CD8-positive, alpha-beta memory T cell (primary cell): ENCODE measurements at places on chromosomes 5 and 9. TPM values are rescaled to one million over a fixed set of nuclear protein-coding genes. Genes with fewer than 3 reads are reported as not detected.

The LCN6 gene
- not detected for total RNA-seq

DNA sequence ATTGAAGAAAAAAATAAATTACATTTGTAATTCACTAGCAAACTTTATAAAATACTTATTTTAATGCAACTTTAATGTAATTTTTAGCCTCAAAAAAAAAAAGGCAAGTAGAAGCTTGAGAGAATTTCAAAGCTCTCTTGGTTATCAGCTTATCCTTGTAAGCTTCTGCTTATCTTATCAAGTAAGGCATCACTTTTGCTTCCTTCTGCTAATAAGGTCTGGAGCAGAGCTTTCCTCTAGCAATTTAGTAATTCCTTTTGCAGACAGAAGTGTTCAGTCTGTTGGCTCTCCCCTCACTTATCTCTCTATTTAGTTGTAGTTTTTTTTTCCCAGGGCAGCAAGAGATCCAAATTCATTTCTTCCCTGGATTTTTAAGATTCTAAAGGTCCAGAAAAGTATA lies 525.0 kb downstream of the ISL1 start:
- DNase-seq = no peak

The PGM5 gene
- total RNA-seq = not detected

The BHMT2 gene
- total RNA-seq = not detected

- DNase-seq = no peak
Observed at GRCh38 chr9:79028101-79028500, 543.7 kb upstream of the TLE4 start.

GRCh38 chr5:113250341-113250953 lies 184.3 kb downstream of the TSSK1B start:
- DNase-seq = no peak

DNA sequence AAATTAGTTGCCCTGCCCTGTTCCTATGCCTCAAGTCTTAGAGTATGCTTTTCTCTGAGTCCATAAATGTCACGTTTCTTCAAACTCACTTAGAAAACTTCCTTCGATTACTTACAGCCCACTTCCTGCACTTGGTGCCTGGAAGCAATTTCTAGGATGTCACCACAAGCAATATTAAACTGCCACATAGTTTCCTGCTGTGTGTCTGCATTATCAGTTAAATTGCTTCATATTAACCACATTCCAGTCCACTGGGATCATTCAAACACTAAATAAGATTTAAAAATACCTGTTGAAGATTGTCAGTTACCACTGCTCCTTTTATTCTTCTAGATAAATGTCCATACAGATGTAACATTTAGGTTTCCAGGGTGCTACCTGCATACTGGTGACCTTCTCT lies 4.1 kb downstream of the DENND1A start:
- DNase-seq = no peak

The ADAMTSL1 gene
- not detected for total RNA-seq

The PPIC gene
- not detected for total RNA-seq

DNA sequence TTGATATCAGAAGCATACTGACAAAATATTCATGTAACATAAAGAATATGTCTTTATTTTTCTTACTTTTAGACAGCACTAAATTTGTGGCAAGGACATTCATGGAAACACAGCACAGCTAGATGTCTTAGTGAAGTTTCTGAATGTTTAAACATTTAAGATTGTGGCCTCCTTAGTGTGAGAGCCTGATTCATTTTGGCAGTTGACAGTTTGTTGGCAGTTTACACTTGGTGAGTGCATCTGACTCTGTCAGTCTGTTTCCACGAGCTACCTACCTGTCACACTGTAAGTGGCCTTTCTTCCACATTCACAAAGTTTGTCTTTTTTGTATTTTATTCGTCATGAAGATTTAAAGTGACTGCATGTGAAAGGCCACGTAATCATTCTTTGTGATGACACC lies 436.8 kb downstream of the TUSC1 start:
- no peak for DNase-seq

The MLLT3 gene
- 36.8 TPM for total RNA-seq

The NUTM2F gene
- total RNA-seq = not detected

The PLPP6 gene
- total RNA-seq = 6.3 TPM

DNA sequence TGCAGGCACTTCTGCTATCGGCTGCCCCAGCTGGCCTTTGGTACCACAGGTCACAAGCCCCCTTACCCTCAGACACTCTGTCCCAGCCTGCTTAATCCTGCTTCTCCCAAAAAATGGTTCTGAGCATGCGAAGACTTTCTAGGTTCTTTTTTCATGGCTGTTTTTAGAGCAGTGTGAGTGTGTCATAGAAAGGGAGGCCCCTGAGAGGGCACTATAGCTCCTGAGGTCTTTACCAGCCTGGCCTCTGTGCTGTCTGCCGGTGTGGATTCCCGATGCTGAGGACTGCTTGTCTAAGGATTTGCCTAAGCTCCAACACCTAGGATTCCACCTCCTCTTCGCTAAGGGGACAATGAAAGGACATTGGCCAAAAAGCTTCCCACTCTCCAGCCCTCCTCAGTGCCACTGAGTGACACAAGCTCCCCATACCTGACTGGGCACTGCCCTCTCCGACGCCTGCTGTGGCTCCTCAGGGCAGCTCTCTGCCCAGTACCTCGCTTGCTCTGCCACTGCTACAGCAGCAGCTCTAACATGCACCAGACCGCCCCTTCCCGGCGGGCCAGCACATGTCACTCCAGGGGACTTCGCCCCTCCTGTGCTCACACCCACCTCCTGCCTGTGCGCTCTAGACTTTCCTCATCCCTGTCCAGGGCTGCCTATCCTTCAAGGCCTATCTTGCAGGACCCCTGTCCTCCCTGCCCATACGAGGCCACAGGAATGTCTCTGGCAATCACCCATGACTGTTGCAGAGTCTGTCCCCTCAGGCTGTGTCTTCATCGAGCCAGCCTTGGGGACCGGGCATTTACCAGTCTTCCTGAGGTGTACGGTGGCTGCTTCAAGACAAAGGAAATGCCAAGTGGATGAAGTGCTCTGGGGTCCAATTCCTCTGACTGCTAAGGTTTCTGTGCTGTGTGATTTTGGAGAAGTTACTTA lies 21.0 kb downstream of the MACROH2A1 start:
- no peak for DNase-seq

DNA sequence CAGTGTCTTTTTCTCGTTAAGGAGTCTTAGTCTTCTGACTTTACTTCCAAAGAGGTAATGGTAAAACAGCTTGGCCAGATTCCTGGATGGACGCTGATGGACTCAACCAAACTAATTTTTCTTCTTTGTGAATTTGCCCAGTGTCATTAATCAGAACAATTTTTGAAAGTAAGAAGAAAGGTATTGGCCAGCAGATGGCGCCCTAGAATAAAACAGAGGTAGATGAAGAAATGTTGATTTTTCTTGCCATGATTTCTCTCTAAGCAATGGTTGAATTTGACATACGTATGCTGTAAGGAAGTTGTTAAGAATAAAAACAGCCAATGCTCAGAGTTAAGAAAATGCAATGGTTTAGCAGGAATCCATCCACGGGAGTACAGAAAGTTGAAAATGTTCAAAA lies 500.0 kb downstream of the DIRAS2 start:
- no peak for DNase-seq

- no peak for DNase-seq
Observed at GRCh38 chr9:127011772-127012171, 97.2 kb downstream of the RALGPS1 start.

DNA sequence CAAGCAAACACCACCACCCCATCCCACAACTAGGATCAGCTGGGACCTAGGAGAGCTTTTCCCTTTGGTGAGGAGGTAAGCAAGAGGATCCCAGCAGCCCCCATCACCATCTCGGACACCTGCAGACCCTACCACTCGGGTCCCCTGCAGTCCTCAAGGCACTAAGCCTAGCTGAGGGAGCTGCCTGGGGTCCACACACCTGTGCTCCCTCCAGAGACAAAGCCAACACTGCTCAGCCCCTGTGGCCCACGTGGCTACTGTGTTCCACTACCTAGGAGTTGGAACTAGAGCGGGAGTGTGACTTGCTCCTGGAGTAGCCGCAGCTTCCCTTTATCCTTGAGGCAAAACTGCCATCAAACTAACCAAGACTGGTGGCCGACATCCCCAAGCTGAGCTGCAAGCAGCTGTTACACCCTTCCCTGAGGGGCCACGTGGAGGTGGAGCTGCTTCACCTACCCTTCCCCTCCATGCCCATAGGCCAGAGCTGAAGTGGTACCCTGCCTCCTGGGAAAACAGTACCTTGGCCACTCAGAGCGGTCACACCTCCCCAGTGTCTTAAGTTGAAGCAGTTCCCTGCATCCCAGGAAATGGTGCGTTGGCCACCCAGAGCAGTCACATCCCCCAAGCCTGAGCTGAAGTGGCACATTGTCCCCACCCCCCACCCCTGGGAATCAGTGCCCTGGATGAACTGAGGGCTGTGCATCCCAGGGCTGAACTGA lies 205.5 kb downstream of the CACNA1B start:
- no peak for DNase-seq

DNA sequence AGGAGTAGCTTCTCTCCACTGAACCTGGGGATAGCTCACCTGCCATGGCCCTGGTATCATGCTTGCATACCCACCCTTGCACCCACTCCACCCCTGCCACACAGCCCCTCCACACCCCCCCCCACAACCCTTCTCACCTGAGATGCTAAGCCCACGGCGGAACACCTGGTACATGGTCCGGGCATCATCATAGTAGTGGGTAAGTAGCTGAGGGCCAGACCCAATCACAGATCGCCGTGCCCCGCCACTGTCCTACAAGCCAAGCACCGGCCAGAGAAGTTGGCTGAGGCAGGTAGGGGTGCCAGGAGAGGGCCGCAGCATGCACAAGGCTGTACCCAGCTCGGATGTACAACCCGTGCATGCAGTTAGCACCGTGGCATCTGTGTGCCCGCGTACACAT lies 20.7 kb downstream of the ACSL6 start:
- DNase-seq = no peak

GRCh38 chr5:66660396-66660795 lies 64.2 kb downstream of the MAST4 start:
- DNase-seq = no peak

The ANGPTL2 gene
- total RNA-seq = not detected

- no peak for DNase-seq
Observed at GRCh38 chr5:177468685-177469628, 4.5 kb downstream of the DBN1 start.
